Renal cortical epithelial cell (primary cell): ENCODE measurements at places on chromosomes 12 and 14.

- DNase-seq, result no peak
Observed at GRCh38 chr12:68880660-68881325, 52.2 kb downstream of the CPM start.

GRCh38 chr14:88929656-88930436 lies 105.4 kb downstream of the TTC8 start:
- no peak for DNase-seq

- no peak for DNase-seq
Observed at GRCh38 chr12:44118946-44119345, 283.1 kb downstream of the TMEM117 start.

GRCh38 chr12:133083345-133083744 lies 2.6 kb downstream of the ZNF140 start:
- DNase-seq, result no peak

GRCh38 chr12:117041798-117042170 lies 57.4 kb downstream of the TESC start:
- DNase-seq, result no peak

GRCh38 chr12:94802796-94803195 lies 152.4 kb upstream of the TMCC3 start:
- no peak for DNase-seq

GRCh38 chr12:53499266-53500141 lies at the start of gene MAP3K12:
Gene MAP3K12, minus strand, starts transcription at chr12:53499458. Its CDS starts 12,067 bp downstream, at chr12:53487391.
- DNase-seq, result no peak

GRCh38 chr12:52200086-52200780 lies 8.4 kb upstream of the KRT80 start:
- DNase-seq, result no peak

- no peak for DNase-seq
Observed at GRCh38 chr14:62144863-62145262, 382.6 kb downstream of the SNAPC1 start.

GRCh38 chr12:51442324-51442723 lies 17.7 kb downstream of the SLC4A8 start:
- DNase-seq, result no peak

DNA sequence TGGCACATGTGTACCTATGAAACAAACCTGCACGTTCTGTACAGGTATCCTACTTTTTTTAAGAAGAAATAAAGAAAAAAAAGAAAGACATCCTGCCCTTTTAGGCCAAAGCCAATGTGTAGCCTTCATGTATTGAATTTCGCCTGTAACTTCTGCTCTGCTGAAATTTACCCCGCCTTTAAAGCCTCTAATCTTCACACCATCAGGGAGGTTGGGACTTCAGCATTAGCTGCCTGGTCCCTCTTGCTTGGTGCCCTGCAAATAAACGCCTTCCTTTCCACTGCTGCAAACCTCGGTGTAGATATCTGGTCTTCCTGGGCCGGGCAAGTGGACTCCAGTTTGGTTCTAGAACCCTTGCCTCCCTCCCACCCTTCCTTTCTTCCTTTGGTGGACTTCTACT lies 2.6 kb upstream of the KRT71 start:
- no peak for DNase-seq

- DNase-seq, result peak; percentile 55
Observed at GRCh38 chr12:104060791-104061190, 3.5 kb upstream of the HCFC2 start.

DNA sequence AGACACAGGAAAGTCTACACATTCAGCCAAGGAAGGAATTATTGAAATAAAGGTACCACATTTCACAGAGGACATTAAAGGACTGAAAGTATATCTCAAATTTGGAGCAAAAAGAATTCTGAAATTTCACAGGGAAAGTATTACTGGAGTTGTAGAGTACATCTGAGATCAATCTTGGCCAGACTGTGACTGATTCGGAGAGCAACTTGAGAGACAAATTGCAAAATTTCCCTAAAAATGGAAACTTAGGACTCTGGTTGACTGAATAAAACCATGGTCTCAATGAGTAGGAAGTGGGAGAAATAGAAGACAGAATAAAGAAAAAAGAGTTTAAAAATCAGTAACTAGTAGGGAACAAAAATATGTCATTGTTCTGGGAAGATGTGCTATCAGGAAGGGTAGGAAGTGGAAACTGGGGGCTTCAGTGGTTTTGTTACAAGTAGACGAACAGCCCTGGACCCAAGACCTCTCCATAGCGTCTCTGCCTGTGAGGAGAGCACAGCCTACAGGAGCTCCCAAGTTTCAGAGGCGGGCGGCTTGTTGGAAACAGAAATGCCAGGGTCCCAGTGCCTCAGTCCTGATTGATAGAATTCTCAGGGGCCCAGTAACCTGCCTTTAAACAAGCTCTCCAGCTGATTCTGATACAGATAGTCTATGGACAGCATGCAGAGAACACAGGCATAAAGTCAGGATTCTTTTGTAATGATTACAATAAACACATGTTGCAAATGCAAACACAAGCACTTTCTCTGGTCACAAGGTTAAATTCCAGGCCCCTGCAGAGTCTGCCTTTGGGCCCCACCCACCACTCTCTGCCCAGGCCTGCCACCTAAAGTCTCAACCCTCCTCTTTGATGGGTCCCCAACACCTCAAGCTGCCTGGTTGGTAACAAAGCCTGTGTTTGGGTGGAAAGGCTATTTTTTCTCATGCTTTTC lies 63.1 kb downstream of the BBS10 start:
- DNase-seq, result peak; percentile 57
